B cell (primary cell): ENCODE measurements at places on chromosomes 7 and 10. TPM values are rescaled to one million over a fixed set of nuclear protein-coding genes. Genes with fewer than 3 reads are reported as not detected.

Gene GIGYF1
- total RNA-seq, result 134 and 140 TPM in 2 replicates

Gene PRR15
- not detected in 2 replicates for total RNA-seq

Gene MMD2
- total RNA-seq, result not detected in 2 replicates

Gene KCNMA1
- 2.8 and 3.1 TPM in 2 replicates for total RNA-seq

Gene ARHGEF5
- total RNA-seq, result 6.9 and 7.9 TPM in 2 replicates

Gene DNAJC12
- total RNA-seq, result not detected in 2 replicates

Gene ADCY1
- total RNA-seq, result 0.05 and 0.17 TPM in 2 replicates

Gene OPN1SW
- not detected in 2 replicates for total RNA-seq

Gene UTF1
- total RNA-seq, result 0.25 TPM in 1 of 2 replicates, not detected in the other

Gene LIPN
- total RNA-seq, result not detected in 2 replicates

Gene WDR86
- 1.4 and 1.7 TPM in 2 replicates for total RNA-seq

Gene ZNF117
- 9.0 and 9.2 TPM in 2 replicates for total RNA-seq

Gene APBB1IP
- total RNA-seq, result 97.0 and 99.8 TPM in 2 replicates

Gene ZNF804B
- total RNA-seq, result not detected in 2 replicates

Gene TMEM184A
- not detected in 2 replicates for total RNA-seq

Gene TAS2R3
- 8.6 and 9.5 TPM in 2 replicates for total RNA-seq

Gene EIF4H
- total RNA-seq, result 180 and 199 TPM in 2 replicates

Gene FAM221A
- 10.7 and 10.8 TPM in 2 replicates for total RNA-seq

Gene HSPA12A
- total RNA-seq, result 17.7 and 18.8 TPM in 2 replicates

Gene KCNH2
- total RNA-seq, result 0.86 and 0.87 TPM in 2 replicates

Gene STAG3
- 22.0 and 24.8 TPM in 2 replicates for total RNA-seq

Gene PTF1A
- total RNA-seq, result not detected in 2 replicates

Gene SRRM3
- total RNA-seq, result not detected in 2 replicates

Gene HMX3
- total RNA-seq, result not detected in 2 replicates

Gene RBAK
- total RNA-seq, result 18.2 and 20.3 TPM in 2 replicates

Gene ASZ1
- not detected in 2 replicates for total RNA-seq

Gene SERPINE1
- 0.07 TPM in 1 of 2 replicates, not detected in the other for total RNA-seq

Gene SAMD9L
- 45.3 and 45.8 TPM in 2 replicates for total RNA-seq

Gene CYTH3
- total RNA-seq, result 11.3 and 13.2 TPM in 2 replicates

Gene PILRA
- 9.8 and 10.3 TPM in 2 replicates for total RNA-seq

Gene DENND2A
- not detected in 2 replicates for total RNA-seq

Gene ZNF277
- 18.6 and 20.4 TPM in 2 replicates for total RNA-seq

Gene SEC31B
- total RNA-seq, result 36.3 and 36.4 TPM in 2 replicates

Gene GIMAP8
- total RNA-seq, result 0.47 and 0.78 TPM in 2 replicates

Gene CPXM2
- total RNA-seq, result not detected in 2 replicates

Gene CTAGE6
- total RNA-seq, result 1.9 TPM in 2 replicates

Gene PNLIPRP2
- not detected in 2 replicates for total RNA-seq

Gene HECTD2
- 7.9 and 10.7 TPM in 2 replicates for total RNA-seq

Gene SPDYE9
- not detected in 2 replicates for total RNA-seq

Gene CCL26
- not detected in 2 replicates for total RNA-seq

Gene CCDC172
- total RNA-seq, result not detected in 2 replicates

Gene C7orf57
- total RNA-seq, result not detected in 2 replicates

Gene PLAC9
- total RNA-seq, result not detected in 2 replicates

Gene LRIT1
- total RNA-seq, result not detected in 2 replicates

Gene NMT2
- 72.1 and 73.3 TPM in 2 replicates for total RNA-seq

Gene PCBD1
- total RNA-seq, result 13.3 and 14.1 TPM in 2 replicates

Gene ENKUR
- total RNA-seq, result not detected in 2 replicates

Gene IFIT1B
- total RNA-seq, result not detected in 2 replicates

Gene PTTG1IP2
- not detected in 2 replicates for total RNA-seq

Gene IL2RA
- total RNA-seq, result 52.7 and 56.7 TPM in 2 replicates

Gene DYNC1I1
- not detected in 2 replicates for total RNA-seq

Gene FFAR4
- total RNA-seq, result not detected in 2 replicates

Gene GOLGA7B
- not detected in 2 replicates for total RNA-seq

Gene VSTM4
- total RNA-seq, result not detected in 2 replicates

Gene COL28A1
- total RNA-seq, result 0.49 and 0.67 TPM in 2 replicates

Gene AASS
- total RNA-seq, result 10.6 and 10.8 TPM in 2 replicates
